Right lung (tissue), 10 donors: ENCODE measurements at places on chromosomes 3 and 15. TPM values are rescaled to one million over a fixed set of nuclear protein-coding genes. Genes with fewer than 3 reads are reported as not detected.

IGSF10 gene
- polyA plus RNA-seq: 38.3 TPM

CCRL2 gene
- 3.6 TPM for polyA plus RNA-seq

RTP3 gene
- not detected for polyA plus RNA-seq

DNA sequence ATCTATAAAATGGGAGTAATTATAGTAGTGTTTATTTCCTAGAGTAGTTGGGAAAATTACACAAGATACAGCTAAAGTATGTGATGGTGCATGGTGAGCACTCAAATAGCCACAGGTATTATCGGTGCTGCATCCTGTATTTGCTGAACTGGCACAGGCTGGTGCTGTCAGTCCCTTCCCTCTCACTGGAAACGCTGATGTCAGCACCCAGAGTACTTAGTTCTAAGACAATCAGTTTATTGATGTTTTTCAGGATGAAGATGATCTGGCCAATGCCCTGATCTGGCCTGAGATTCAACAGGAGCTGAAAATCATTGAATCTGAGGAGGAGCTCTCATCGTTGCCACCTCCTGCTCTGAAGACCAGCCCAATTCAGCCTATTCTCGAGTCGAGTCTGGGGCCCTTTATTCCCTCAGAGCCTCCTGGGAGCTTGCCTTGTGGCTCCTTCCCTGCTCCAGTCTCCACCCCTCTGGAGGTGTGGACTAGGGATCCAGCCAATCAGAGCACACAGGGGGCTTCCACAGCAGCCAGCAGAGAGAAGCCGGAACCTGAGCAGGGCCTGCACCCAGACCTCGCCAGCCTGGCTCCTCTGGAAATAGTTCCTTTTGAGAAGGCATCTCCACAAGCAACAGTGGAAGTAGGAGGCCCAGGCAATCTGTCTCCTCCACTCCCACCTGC is 49.7 kb downstream of the TMEM39A start:
- no peak for DNase-seq

DNA sequence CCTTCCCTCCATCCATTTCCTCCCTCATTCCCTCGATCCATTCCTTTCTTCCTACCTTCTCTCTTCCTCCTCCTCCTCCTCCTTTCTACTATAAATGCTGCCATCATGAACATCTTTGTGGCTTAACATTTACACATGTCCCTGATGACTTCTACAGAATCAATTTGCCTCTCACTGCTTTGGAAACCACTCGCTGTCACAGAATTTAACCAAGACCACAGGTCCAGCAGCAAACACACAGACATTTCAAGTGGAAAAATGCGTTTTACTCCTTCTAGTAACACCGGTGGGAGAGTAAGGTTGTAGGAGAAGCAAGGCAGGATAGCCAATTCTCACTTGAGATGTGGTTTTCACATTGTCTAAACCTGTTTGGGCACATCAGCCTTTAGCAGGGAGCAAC is 101.4 kb upstream of the LRIG1 start:
- no peak for DNase-seq
